ENCODE measurements at places on chromosomes 11 and 22. TPM values are rescaled to one million over a fixed set of nuclear protein-coding genes. Genes with fewer than 3 reads are reported as not detected.

DNA sequence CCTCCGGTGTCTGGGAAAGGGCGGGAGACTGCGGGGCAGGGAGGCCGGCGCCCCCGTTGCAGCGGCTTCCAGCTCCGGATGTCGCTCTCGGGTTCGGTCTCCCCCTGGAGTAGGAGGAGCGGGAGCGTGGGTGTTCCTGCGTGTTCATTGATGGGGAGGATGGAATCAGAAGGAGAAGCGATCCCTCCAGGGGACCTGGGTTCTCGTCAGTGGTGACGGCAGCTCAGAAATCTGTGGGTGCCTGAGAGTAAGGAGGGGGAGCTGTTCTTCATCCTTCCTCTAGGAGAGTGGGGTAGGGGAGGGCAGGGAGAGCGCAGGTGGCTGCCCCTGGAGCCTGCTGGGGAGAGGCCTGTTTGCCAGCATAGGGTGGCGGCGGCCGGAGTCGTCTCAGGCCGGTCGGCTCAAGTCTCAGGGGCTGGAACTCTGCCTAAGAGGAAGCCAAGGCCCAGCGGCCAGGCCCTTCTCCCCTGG, 1.1 kb downstream of the UBASH3B start:
- H3K36me3 ChIP-seq, result no peaks in the 10 kb centered on the region
- peaks cover 20% of the 10 kb centered on the region for H3K4me1 ChIP-seq
- DNase-seq, result peak; percentile 70
- H3K4me3 ChIP-seq, result peak overlapping the region; percentile 86
- H3K27me3 ChIP-seq, result peaks cover 16% of the 10 kb centered on the region
- H3K27ac ChIP-seq, result peak overlapping the region; percentile 81

- no peak overlapping the region for H3K4me3 ChIP-seq
- peaks cover 60% of the 10 kb centered on the region for H3K27me3 ChIP-seq
- no peak for DNase-seq
- no peaks in the 10 kb centered on the region for H3K4me1 ChIP-seq
- no peak overlapping the region for H3K27ac ChIP-seq
- H3K36me3 ChIP-seq, result no peaks in the 10 kb centered on the region
Measured at GRCh38 chr22:39712751-39713525, 142.4 kb downstream of the CACNA1I start.

GRCh38 chr22:44567846-44568493, 69.9 kb upstream of the RTL6 start:
- no peak overlapping the region for H3K4me3 ChIP-seq
- H3K36me3 ChIP-seq, result no peaks in the 10 kb centered on the region
- peaks cover 7% of the 10 kb centered on the region for H3K27me3 ChIP-seq

GRCh38 chr11:126129727-126130671, 67.3 kb upstream of the CDON start:
- H3K36me3 ChIP-seq, result no peaks in the 10 kb centered on the region
- no peak overlapping the region for H3K27ac ChIP-seq
- DNase-seq, result no peak
- no peak overlapping the region for H3K4me3 ChIP-seq
- peaks cover 27% of the 10 kb centered on the region for H3K4me1 ChIP-seq

- DNase-seq, result peak; percentile 77
- peaks cover 53% of the 10 kb centered on the region for H3K4me1 ChIP-seq
- H3K27me3 ChIP-seq, result no peaks in the 10 kb centered on the region
Measured at GRCh38 chr11:7572001-7572712, 58.4 kb downstream of the PPFIBP2 start.

DNA sequence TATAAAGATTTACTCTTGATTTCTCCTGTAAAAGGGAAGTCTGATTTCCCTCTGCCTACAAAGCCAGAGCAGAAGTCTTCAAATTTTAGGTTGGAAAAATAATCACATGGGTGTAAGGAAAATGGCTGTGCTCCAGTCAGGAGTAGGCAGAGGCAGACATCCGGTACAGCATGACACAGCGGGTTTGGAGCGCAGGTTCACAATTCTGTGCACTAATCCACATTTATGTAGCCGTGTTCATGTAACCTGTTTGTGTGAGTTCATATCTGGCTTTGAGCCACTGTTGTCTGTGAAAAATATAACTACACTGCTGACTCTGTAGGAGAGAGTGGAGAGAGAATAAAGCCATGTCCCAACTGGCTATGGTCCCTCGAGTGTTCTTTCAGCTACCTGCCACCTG, 248.0 kb downstream of the CASP12 start:
- no peaks in the 10 kb centered on the region for H3K27me3 ChIP-seq
- H3K4me1 ChIP-seq, result no peaks in the 10 kb centered on the region
- DNase-seq, result no peak
- no peaks in the 10 kb centered on the region for H3K36me3 ChIP-seq
- no peak overlapping the region for H3K4me3 ChIP-seq

- peaks cover 24% of the 10 kb centered on the region for H3K4me1 ChIP-seq
- peak overlapping the region; percentile 70 for H3K4me3 ChIP-seq
- no peaks in the 10 kb centered on the region for H3K36me3 ChIP-seq
Measured at GRCh38 chr11:66467034-66467659, 442 bp downstream of the PELI3 start.

DNA sequence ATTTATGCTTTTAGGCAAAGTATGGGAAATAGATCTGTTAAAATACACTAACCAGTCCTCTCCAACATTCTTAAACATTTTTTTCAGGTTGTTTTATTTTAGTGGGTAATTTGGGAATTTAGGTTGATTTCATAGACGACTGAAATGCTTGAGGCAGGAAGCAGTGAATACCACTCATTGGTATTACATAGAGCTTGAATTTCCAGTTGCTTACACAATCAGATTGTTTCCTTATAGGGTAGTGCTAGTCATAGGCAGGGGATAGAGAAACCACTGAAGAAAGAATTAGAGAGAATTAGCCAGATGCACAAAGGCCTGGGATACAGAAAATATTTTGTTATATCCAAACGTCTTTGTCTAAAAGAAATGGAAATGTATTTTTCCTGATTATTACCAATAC, 23.9 kb upstream of the LYVE1 start:
- H3K27me3 ChIP-seq, result no peaks in the 10 kb centered on the region
- H3K27ac ChIP-seq, result peak overlapping the region; percentile 70
- H3K4me1 ChIP-seq, result no peaks in the 10 kb centered on the region
- DNase-seq, result no peak

- H3K36me3 ChIP-seq, result no peaks in the 10 kb centered on the region
- peaks cover 4% of the 10 kb centered on the region for H3K4me1 ChIP-seq
- no peak for DNase-seq
- no peaks in the 10 kb centered on the region for H3K27me3 ChIP-seq
- no peak overlapping the region for H3K4me3 ChIP-seq
Measured at GRCh38 chr22:17985606-17986005, 38.8 kb downstream of the MICAL3 start.

- no peaks in the 10 kb centered on the region for H3K36me3 ChIP-seq
- no peaks in the 10 kb centered on the region for H3K27me3 ChIP-seq
- H3K27ac ChIP-seq, result no peak overlapping the region
- no peaks in the 10 kb centered on the region for H3K4me1 ChIP-seq
- no peak overlapping the region for H3K4me3 ChIP-seq
- DNase-seq, result no peak
Measured at GRCh38 chr11:117915672-117916235, 13.4 kb downstream of the TMPRSS13 start.

DNA sequence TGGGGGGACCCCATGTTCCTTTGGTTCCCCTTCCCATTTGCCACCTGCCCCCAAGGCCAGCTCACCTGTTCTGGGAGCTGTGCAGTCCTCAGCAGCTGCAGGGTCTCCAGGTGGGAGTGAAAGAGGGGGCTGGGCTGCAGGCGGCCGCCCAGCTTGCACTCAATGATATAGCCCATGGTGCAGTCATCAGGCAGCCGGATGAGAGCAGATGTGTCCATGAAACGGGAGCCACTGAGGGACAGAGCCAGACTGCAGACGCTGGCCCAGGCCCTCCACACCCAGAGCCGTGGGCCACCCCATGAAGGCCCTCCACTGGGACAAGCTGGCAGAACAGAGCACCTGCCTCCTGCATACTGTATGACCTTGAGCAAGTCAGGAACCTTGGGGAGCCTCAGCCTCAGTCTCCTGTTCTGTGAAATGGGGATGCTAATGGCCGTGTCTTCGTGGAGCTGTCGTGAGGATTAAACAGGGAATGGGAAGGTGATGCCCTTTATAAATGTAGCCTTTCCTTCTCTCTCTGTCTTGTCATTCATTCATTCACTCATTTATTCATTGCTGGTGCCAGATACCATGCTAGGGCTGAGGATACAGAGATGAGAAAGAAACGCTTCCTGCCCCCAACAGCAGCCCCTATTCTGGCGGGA, 11.6 kb downstream of the MFNG start:
- H3K36me3 ChIP-seq, result peaks cover 28% of the 10 kb centered on the region
- H3K4me1 ChIP-seq, result no peaks in the 10 kb centered on the region
- H3K27me3 ChIP-seq, result peaks cover 58% of the 10 kb centered on the region

DNA sequence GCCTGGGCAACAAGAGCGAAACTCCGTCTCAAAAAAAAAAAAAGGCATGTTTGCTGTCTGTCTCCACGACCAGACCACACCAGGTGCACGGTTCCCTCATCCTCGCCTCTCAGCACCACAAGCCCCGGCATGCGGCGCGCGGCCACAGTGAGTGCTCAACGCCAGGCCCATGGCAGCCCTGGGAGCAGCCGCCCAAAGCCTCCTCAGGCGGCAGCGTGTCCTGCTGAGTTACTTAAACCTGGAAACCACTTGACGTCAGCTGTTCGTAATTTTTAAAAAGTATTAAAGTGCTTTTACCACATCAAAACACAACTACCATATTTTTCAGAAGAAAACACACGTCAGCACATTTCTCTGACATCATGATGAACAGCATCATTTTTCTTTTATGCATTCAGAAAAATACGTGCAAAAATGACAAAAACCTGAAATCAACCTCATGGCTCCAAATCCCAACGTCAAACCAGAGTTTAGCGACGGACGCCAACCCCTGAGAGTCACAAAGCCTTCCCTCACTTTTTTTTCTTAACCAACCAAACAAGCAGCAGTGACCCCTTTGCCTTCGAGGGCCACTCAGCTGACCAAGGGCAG, 2.1 kb downstream of the DEAF1 start:
- peak overlapping the region; percentile 52 for H3K27ac ChIP-seq
- peaks cover 63% of the 10 kb centered on the region for H3K4me1 ChIP-seq
- H3K4me3 ChIP-seq, result no peak overlapping the region
- no peaks in the 10 kb centered on the region for H3K27me3 ChIP-seq

DNA sequence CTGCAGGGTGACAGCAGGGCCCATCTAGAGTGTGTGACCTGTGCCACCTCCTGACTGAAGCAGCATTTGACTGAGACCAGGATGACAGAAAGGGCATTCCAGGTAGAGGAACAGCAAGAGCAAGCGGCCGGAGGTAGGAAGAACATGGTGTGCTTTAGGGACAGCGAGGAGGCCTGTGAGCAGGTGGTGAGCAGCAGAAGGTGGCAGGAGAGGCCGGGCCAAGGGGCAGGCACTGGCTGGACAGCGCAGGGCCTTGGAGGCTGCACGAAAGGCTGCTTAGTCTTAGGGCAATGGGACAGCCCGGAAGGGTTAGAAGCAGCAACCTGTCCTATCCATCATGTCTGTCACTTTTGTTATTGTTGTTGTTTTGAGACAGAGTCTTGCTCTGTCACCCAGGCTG, 17.6 kb upstream of the LRRC32 start:
- H3K27me3 ChIP-seq, result no peaks in the 10 kb centered on the region
- H3K27ac ChIP-seq, result no peak overlapping the region
- no peak for DNase-seq
- no peaks in the 10 kb centered on the region for H3K36me3 ChIP-seq
- no peaks in the 10 kb centered on the region for H3K4me1 ChIP-seq

- no peak overlapping the region for H3K27ac ChIP-seq
- peaks cover 14% of the 10 kb centered on the region for H3K27me3 ChIP-seq
- no peak overlapping the region for H3K4me3 ChIP-seq
- DNase-seq, result no peak
- peaks cover 17% of the 10 kb centered on the region for H3K4me1 ChIP-seq
Measured at GRCh38 chr11:9008011-9008550, 4.3 kb upstream of the NRIP3 start.

GRCh38 chr22:46486996-46487717, 50.3 kb downstream of the CELSR1 start:
- no peaks in the 10 kb centered on the region for H3K36me3 ChIP-seq
- H3K27ac ChIP-seq, result no peak overlapping the region
- peaks cover 3% of the 10 kb centered on the region for H3K4me1 ChIP-seq
- no peaks in the 10 kb centered on the region for H3K27me3 ChIP-seq
- DNase-seq, result no peak

DNA sequence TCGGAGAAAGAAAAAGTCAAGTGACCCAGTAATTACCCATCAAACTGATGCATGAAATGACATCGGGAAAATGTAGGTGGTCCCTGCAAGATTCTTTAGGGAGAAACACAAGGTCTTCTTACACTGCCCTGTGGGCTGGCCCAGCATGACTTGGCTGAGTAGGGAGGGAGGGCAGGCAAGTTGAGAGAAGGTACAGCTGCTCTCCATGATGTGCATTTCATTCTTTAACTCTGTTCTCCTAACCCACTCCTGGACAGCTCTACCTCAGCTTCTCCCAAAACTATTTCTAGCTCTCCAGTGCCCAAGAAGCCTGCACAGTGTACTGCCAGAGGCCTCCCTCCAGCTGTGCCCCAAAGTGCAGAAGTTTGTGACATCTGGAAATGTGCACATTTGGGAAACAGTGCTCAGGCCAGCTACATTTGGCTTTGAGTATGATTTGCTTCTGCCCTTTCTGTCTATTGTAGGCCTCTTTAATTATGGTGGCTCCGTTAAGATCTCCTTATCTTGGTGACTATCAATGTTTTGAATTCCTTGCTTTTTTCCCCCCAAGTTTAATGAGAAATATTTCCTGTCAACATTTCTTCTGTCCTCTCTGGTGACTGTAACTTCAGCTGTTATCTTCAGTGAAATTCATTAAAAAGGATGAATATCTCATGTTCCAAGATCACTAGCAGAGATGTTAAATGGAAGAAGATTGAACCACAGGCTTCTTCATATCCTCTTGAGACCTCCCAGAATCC, 26.7 kb upstream of the PRSS23 start:
- no peaks in the 10 kb centered on the region for H3K36me3 ChIP-seq
- no peak overlapping the region for H3K27ac ChIP-seq
- H3K4me1 ChIP-seq, result no peaks in the 10 kb centered on the region
- no peaks in the 10 kb centered on the region for H3K27me3 ChIP-seq
- DNase-seq, result no peak

RFPL2 gene
- polyA plus RNA-seq, result not detected

TP53AIP1 gene
- not detected for polyA plus RNA-seq

OR52E1 gene
- polyA plus RNA-seq, result not detected

CHST1 gene
- 2.4 TPM for polyA plus RNA-seq

SMC1B gene
- not detected for polyA plus RNA-seq

INS gene
- polyA plus RNA-seq, result 7.2 TPM

ART1 gene
- not detected for polyA plus RNA-seq

All from stomach (tissue), 19 donors.